ENCODE measurements at places on chromosomes 11 and 22.

- no peak for DNase-seq
Observed at GRCh38 chr11:116696381-116696941, 76.3 kb downstream of the BUD13 start.

- DNase-seq: no peak
Observed at GRCh38 chr11:71330349-71330748, 78.0 kb upstream of the SHANK2 start.

DNA sequence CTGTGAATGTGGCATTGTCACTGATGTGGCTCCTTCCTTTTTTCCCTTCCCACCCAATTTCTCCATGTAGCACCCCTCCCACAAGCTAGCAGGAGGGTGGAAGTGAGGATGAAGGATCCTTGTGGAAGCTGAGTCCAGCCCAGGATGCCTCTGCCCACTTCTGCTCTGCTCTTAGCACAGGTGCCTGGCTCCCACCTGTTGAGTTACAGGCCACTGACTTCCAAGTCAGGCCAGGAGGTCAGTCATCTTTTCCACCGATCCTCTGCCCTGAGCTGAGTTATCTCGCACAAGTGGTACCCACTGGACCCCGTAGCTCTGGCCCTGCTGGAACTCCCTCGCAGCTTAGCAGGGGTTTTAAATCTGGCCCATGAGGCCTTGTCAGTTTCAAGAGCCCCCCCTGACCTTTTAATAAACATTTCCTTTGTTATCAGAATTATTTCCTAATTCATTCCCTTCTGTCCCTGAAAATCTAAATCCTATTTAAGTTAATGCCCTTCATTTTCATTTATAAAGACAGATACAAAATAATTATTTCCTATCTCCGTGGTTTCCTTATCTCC is 125.3 kb upstream of the CADM1 start:
- no peak for DNase-seq

GRCh38 chr11:65206901-65207300 is 25.2 kb downstream of the CAPN1 start:
- DNase-seq: no peak

- DNase-seq: no peak
Observed at GRCh38 chr22:47307822-47308221, 545.4 kb downstream of the TBC1D22A start.

GRCh38 chr11:58573451-58574104 is 2.1 kb downstream of the LPXN start:
- no peak for DNase-seq

DNA sequence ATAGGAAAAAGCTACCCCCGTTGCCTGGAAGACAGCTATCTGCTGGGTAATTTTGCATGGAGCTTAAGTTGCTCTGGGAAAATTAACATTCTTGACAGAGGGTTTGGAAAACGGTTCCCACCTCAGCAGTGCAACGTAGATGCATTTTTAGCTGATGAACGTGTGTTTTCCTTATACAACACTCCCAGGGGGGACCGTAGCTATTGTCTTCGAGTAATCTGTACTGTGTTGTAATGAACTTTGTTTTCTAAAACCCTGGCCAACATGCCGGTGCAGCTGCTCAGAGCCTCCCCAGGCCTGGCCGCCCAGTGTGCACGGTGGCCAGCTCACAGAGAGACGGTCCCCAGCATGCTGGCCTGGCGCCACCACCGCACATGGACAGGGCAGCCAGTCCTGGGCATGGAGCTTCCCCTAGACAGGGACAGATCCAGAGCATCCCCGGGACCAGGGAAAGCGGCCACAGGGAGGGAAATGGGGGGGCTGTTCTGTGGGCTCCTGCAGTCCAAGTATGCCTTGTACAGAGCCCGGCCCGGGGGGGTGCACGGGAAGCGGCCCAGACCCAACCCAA is 2.2 kb downstream of the TNNT3 start:
- DNase-seq: peak; percentile 86

DNA sequence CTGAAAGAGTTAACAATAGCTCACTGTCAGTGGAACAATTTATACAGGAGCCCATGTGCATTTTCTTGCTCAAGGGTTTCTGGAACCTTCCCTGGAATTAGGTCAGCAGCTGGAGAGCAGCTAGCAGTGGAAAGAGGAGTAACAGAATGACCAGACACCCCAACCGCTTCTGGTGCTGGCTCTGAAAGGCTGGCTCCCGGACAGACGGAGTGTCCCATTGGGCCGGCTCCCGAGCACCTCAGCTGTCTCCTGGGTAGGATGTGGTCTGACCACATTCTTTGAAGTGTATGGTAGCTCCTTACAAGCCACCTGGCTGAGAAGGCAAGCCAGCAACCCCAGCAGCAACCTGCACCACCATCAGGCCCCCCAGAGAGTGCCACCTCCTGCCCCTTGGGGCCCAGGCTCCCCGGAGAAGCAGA is 44.7 kb downstream of the ABTB2 start:
- no peak for DNase-seq

DNA sequence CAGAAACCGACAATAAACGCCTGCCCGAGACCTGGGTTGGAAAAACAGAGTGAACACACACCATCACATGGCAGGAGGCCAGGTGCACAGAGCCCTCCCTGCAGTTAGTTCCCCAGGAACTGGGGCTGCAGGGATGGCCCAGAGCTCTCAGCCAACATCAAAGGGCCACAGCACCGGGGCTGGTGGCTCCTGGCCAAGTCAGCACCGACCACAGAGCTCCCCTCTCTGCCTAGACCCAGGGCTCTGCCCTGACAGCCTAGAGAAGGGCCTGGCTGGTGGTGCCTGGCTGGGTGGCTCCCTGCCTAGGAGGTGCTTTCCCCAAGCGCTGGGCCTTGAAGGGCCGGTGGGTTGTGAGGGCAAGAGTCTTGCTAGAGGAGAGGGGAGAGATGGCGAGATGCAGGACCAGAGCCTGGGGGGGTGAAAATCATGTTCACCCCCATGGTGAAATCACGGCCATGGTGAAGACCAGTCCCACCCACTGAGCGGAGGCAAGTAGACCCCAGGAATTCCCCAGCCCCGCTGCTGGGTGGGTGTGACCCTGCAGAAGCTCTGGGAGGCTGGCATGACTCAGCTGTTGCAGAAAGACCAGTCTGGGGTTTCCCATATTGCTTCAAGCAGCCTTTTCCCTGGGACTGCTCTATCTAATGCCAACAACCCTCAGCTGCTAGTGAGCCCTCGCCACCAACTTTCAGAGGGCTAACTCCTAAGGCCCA is 7.2 kb upstream of the BID start:
- DNase-seq: no peak

DNA sequence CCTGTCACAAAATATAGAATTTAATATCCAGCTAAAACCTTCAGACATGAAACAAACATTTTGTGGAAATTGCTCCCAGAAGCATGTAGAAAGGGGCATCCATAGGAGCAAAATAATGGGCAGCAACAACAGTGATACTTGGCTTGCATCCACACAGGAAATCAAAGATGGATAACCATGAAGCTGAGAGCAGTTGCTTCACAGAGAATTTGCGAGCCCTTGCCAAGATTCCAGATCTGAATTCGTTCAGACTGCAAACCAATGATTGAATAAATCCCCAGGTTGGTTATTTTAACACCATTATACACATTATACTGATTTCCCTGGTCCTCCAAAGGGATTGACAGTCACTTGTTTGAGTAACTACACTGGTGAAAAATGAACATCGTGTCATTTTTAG is 15.6 kb upstream of the OR51L1 start:
- DNase-seq: no peak

GRCh38 chr22:40024201-40025061 is 29.7 kb downstream of the FAM83F start:
- peak; percentile 70 for DNase-seq
